ENCODE measurements at places on chromosomes 6 and 20.

DNA sequence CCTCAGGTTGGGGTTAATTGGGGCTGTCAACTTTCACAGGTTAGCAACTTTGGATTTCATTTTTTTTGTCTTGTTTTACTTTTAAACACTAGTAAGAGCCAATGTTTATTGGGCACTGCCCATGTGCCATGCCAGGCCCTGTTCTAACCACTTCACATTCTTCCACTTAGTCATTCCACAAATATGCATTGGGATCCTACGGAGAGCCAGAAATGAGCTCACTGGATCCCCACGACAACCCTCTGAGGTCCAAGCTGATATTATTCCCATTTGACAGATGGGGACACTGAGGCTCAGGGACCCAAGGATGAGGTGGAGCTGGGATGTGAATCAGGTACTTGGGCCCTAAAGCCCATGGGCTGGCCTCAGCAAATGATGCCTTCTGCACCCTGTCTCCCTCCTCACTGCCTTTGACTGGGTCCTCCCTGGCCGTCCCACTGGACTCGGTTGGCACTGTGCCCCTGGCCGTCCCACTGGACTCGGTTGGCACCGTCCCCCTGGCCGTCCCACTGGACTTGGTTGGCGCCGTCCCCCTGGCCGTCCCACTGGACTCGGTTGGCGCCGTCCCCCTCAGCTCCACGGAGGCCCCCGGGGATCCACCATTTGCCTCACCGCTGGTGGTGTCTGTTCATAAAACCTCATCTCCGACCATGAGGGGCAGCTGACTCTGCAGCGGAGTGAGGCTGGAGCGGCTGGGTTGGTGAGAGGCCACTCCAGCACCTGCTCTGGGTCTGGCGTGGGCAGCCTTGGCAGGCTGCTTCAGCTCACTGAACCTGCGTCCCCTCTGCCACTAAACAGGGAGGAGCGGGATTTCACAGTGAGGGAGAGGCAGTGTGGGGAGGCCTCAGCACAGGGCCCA lies 4.8 kb upstream of the PMEPA1 start:
- peak; percentile 79 for DNase-seq

GRCh38 chr6:75830959-75831885 lies 82.2 kb downstream of the MYO6 start:
- no peak for DNase-seq

- no peak for DNase-seq
These were observed at the start of gene NT5E for GRCh38 chr6:85449818-85450759. Gene NT5E (plus strand): TSS chr6:85450083. CDS start chr6:85450140, 57 bp downstream.

- DNase-seq = no peak
These were observed at the start of gene WFDC8 for GRCh38 chr20:45579184-45579583. Gene WFDC8 (minus strand): TSS chr20:45579284. CDS start chr20:45579247, 37 bp downstream.

- DNase-seq = peak; percentile 90
These were observed 447.5 kb upstream of the HSF2 start for GRCh38 chr6:121951918-121952379.

GRCh38 chr6:139597771-139598755 lies 223.6 kb upstream of the CITED2 start:
- DNase-seq = peak; percentile 81

- no peak for DNase-seq
These were observed 438.1 kb downstream of the GJA1 start for GRCh38 chr6:121873595-121873994.

GRCh38 chr20:53654932-53655624 lies 61.4 kb upstream of the ZNF217 start:
- DNase-seq = no peak

DNA sequence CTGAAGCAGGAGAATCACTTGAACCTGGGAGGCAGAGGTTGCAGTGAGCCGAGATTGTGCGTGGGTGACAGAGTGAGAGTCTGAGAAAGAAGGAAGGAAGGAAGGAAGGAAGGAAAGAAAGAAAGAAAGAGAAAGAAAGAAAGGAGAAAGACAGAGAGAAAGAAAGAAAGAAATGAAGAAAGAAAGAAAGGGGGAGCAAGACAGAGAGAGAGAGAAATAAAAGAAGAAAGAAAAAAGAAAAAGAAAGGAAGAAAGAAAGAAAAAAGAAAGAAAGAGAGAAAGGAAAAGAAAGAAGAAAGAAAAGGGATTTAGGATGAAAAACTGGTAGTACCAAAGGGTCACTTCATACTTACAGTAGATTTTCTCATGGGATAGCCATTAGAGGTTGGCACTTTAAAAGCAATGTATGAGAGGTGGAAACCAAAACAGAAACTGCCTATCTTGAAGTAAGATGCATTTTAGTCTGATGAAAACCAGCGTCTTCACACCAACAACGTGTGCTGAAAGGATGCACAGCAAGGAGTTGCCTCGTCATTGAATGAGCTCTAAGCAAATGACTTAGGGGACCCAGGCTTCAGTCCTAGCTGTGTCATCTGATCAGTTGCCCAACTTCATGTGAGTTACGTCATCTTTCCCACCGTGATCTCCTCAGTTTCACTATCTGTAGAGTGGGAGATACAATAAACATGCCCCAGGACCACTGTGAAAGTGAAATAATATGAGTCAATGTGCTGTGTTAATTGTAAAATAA lies 133.9 kb upstream of the NEDD9 start:
- DNase-seq = no peak

- DNase-seq = no peak
These were observed 950.1 kb downstream of the EPHA7 start for GRCh38 chr6:92469186-92469828.

GRCh38 chr6:111486921-111487320 lies 3.9 kb upstream of the REV3L start:
- DNase-seq = no peak

- no peak for DNase-seq
These were observed 69.1 kb upstream of the FLRT3 start for GRCh38 chr20:14406495-14406894.

GRCh38 chr20:53582574-53583351 lies 10.9 kb downstream of the ZNF217 start:
- peak; percentile 68 for DNase-seq

DNA sequence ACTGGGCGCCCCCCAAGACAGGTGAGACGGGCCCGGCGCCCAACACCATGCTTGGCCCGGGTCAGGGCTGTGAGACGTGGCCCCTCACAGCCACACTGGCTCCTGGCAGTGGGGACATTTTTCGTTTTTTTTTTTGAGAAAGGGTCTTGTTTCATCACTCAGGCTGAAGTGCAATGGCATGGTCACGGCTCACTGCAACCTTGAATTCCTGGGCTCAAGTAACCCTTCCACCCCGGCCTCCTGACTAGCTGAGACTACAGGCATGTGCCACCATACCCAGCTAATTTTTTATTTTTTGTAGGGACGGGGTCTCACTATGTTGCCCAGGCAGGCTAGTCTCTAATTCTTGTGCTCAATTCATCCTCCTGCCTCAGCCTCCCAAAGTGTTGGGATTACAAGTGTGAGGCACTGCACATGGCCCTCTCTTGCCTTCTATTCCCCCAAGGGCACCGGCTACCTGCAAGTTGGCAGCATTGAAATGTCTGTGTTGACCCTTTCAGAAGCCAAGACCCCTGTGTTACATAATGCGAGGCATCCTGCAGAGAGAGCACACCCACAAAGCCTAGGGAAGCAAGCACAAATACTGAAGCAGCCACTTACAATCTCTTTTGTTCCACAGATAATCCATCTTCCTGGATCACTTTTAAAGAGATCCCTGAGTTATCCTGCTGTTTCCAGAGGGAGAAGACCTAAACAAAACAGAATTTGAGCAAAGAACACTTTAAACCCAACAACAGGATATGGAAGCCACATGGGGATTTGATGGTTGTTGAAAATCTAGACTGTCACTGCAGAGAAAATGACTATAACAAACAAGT lies 57.5 kb upstream of the SLC4A11 start:
- no peak for DNase-seq

- no peak for DNase-seq
These were observed 9.6 kb upstream of the TRIM31 start for GRCh38 chr6:30122515-30122914.

DNA sequence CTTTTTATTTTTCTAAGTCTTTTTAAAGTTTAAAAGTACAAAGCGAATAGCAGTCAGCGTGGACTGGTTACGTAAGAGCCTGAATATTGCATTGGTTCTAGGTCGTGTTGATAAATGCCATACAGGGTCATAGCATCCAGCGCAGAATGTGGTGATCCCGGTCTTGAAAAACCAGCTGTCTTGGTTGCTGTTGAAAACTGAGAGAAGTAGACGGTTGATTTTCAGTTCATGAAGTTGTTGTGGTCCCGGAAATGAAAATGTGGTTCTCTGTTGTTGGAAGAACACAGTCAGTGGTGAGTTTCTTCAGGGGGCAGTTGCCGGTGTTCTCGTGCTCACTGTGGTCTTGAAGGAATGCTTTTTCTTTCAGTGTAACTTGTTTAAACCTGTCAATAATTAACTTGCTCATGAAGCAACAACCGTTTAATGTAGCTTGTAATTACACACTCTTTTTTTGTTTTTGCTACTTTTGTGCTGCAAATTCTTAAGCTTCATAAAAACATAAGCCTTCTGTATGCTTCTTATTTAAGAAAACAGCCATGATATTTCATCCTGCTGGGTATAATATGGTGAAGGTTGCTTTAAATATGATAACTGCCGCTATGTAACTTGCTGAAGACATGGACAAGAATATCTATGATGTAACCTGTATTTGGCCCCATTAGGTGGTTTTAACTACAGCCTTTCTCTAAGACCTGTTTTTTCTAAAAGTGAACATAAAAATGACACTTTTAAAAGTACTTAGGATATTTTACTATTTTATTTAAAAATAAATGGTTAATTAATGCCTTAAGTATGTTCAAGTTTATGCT lies 64.8 kb upstream of the KIF25 start:
- DNase-seq = no peak

DNA sequence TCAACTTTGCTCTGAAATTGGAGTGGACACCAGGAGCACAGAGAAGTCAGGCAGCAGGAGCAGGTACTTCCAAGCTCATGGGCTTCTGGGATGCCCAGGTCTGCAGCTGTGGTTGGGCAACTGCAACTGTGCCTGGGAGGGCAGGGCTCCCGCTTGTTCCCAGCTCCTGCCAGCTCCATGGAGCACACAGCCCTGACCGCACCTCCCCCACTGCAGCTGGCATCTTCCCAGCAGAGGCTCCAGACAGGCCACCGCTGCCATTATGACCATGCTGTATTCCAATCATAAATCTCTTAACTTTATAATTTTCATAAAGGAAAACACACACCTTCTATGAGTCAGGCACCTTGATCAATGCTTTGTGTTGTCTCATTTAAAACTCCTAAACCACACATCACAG lies 36.9 kb downstream of the STK38 start:
- DNase-seq = no peak

DNA sequence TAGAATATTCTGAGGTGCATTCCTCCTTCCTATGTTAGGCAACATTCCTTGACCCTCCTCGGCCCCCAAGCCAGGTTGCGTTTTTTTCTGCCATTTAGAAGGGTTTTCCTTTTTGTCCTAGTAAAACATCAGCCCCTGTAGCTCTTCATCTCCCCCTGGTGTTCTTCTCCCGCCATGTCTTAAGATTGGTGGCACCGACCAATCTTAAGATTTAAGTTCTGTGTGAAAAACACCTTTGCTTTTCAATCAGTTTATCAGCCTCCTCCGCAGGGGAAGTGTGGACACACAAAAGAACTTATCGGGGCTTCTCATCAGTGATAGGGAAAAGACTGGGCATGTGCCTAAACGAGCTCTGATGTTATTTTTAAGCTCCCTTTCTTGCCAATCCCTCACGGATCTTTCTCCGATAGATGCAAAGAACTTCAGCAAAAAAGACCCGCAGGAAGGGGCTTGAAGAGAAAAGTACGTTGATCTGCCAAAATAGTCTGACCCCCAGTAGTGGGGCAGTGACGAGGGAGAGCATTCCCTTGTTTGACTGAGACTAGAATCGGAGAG lies 719 bp upstream of the EDN1 start:
- peak; percentile 55 for DNase-seq

DNA sequence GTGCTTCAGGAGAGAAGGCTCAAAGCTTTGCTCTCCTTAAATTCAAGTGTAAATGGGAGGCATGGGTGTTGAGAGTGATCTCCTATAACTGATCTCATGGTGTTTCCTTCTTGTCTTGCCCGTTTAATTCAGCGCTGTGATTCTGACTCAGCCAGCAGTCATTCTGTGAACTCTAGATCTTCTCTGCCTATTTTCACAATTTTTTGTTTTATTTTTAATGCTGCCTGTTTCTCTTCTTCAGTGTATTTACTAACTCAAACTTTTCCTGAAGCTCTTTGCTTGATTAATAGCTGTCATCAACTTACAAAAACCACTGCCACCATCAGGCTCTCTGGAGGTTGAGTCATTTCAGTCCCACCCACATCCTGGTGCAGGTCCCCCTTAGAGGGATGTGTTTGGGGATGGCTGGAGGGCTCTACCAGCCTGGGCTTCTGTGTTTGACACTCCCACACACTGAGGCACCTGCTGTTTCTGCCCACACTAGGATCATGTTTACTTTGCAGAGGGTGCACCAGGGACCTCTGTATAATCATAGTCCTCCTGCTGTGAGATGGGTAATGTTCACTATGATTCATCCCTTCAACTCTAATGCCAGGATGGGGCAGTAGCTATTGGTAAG lies 94.0 kb downstream of the SHLD1 start:
- DNase-seq = peak; percentile 37

GRCh38 chr6:12440981-12441380 lies 150.8 kb downstream of the EDN1 start:
- DNase-seq = no peak
